Osteocyte (in vitro differentiated cells): ENCODE measurements at places on chromosomes 5 and 9.

DNA sequence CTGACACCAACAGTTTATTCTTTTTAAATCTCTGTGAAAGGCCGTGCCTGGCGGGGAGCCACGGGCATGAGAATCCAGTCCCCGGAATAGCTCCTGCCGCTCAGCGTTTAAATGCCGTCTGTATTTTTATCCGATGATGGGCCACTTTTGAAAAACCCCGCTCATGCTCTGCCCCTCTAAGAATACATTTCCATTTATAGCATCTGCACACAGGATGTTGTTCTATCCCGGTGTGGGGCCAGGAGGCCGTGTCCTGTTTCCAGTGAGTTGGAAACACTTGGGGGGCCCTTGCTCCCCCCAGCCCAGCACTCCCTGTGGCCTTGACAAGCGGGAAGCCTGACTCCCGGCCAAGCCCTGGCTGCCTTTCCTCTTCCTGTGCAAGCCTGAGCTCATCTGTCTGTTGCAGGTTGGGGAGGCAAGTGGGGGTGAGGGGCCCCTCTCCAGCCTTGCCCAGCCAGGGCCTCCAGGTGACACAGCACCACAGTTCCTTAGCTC lies 39.0 kb downstream of the ERGIC1 start:
- peaks cover 28% of the 10 kb centered on the region for H3K4me1 ChIP-seq
- DNase-seq = no peak
- H3K27me3 ChIP-seq = no peaks in the 10 kb centered on the region
- no peaks in the 10 kb centered on the region for H3K36me3 ChIP-seq
- peak overlapping the region; percentile 16 for H3K4me3 ChIP-seq

- H3K4me1 ChIP-seq = no peaks in the 10 kb centered on the region
- no peaks in the 10 kb centered on the region for H3K36me3 ChIP-seq
- DNase-seq = no peak
- no peak overlapping the region for H3K4me3 ChIP-seq
Observed at GRCh38 chr9:79154806-79155205, 417.0 kb upstream of the TLE4 start.

DNA sequence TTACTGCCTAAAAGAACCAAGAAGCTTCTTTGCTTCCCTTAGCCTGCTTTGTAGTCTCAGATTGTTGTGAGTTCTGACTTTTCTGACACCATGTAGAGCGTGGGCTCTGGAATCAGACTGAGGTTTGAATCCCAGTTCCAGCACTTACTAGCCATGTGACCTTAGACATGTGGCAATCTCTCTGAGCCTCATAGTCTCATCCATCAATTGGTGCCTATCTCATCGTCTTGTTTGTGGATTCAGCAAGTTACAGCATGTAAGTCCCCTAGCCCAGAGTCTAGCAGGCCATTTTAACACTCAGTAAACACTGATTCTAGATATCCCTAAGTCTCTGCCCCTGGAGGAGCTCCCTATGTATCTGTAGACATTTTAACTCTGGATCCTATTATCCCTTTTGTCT lies 94.7 kb downstream of the ANGPTL2 start:
- H3K4me3 ChIP-seq = no peak overlapping the region
- no peaks in the 10 kb centered on the region for H3K27me3 ChIP-seq
- no peak overlapping the region for H3K27ac ChIP-seq
- no peaks in the 10 kb centered on the region for H3K36me3 ChIP-seq

GRCh38 chr5:76154009-76154690 lies 71.0 kb downstream of the SV2C start:
- H3K4me3 ChIP-seq = no peak overlapping the region
- peaks cover 11% of the 10 kb centered on the region for H3K27me3 ChIP-seq
- no peaks in the 10 kb centered on the region for H3K4me1 ChIP-seq
- no peak for DNase-seq
- no peak overlapping the region for H3K27ac ChIP-seq

DNA sequence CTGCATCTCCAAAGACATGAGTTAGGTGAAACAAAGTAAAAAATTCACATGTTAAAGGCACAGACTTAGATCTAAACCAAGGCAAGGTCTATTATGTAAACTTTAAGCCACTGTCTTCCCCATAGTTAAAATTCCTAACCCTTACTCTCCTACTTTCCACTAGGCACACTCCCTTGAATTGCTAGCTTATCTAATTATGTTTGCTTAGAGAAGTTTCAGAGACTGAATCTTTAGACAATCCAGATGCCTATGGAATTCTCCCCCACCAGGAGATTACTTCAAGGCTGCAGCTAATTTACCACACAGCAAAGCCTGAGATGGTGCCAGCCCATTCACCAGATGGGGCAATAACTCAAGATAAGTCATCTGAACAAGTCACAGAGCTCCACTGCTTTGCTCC lies 803.1 kb upstream of the COX7C start:
- no peak overlapping the region for H3K27ac ChIP-seq
- H3K4me3 ChIP-seq = no peak overlapping the region
- H3K27me3 ChIP-seq = no peaks in the 10 kb centered on the region
- no peak for DNase-seq

GRCh38 chr9:136438548-136439480 lies 831 bp downstream of the INPP5E start:
- H3K4me3 ChIP-seq = peak overlapping the region; percentile 84
- H3K27ac ChIP-seq = no peak overlapping the region
- peaks cover 26% of the 10 kb centered on the region for H3K4me1 ChIP-seq
- peaks cover 29% of the 10 kb centered on the region for H3K36me3 ChIP-seq
- no peak for DNase-seq

GRCh38 chr9:4280605-4281004 lies 19.3 kb downstream of the GLIS3 start:
- H3K27me3 ChIP-seq = no peaks in the 10 kb centered on the region
- peaks cover 19% of the 10 kb centered on the region for H3K4me1 ChIP-seq
- no peak for DNase-seq
- H3K4me3 ChIP-seq = no peak overlapping the region
- no peak overlapping the region for H3K27ac ChIP-seq

GRCh38 chr9:133677126-133678010 lies 41.2 kb downstream of the DBH start:
- no peak for DNase-seq
- H3K4me1 ChIP-seq = peaks cover 9% of the 10 kb centered on the region
- H3K27ac ChIP-seq = no peak overlapping the region
- peaks cover 32% of the 10 kb centered on the region for H3K27me3 ChIP-seq
- no peaks in the 10 kb centered on the region for H3K36me3 ChIP-seq
- no peak overlapping the region for H3K4me3 ChIP-seq

DNA sequence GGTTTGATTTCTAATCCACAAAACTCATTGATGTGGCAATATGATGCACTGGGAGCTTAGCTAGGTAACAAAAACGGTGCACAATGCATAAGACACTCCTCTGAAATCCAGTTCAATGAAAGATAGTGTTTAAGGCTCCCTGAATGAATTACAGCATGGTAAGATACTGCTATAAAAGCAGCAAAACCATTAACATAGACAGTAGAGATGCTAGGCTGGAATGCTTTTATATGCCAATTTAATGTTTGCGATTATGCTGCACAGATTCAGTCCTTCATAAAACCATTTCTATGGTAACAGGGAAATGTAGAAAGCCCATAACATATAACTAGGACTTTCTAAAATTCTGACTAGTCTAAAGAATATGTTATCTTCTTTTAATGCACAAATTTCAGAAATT lies 180.8 kb upstream of the NUDT12 start:
- H3K27me3 ChIP-seq = peaks cover 3% of the 10 kb centered on the region
- no peak overlapping the region for H3K4me3 ChIP-seq
- H3K27ac ChIP-seq = no peak overlapping the region
- H3K4me1 ChIP-seq = no peaks in the 10 kb centered on the region
- no peaks in the 10 kb centered on the region for H3K36me3 ChIP-seq
- no peak for DNase-seq

DNA sequence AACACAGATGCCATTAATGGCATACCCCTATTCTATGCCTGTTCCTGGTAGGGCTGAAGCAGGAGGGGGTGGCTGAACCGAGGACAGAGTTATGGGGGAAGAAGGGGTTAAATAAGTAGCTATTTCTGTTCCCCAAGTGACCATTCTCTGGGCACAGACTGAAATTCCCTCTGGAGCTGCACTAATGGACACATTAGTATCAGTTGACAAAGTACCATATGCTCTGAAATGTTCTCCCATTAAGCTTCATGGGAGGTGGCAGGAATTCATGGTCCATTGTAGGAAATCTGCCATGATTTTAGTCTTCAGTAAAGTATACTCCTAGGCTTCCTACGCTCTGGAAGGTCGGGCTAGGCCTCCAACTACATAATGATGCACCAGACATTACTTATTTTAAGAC lies 10.5 kb upstream of the FRMPD1 start:
- no peaks in the 10 kb centered on the region for H3K4me1 ChIP-seq
- H3K27ac ChIP-seq = no peak overlapping the region
- no peaks in the 10 kb centered on the region for H3K36me3 ChIP-seq
- DNase-seq = no peak

DNA sequence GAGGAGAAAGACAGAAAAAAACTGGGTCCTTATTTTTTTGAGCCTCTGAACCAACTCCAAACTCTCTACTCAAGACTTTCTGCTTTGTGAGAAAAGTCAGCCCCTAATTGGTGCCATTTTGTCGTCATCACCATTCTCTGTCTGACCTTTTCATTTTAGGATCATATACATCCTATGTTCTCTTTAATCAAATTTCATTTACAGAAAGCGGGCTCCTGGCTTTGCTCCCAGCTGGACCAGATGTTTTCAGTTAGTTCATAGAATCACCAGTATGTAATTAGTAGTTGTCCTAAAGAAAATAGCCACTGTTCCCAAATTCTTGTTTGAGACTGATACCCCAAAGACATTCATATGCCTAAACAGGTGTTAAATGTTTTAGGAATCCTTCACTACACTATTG lies 28.6 kb upstream of the SLCO4C1 start:
- no peak for DNase-seq
- no peak overlapping the region for H3K4me3 ChIP-seq
- no peaks in the 10 kb centered on the region for H3K4me1 ChIP-seq
- H3K27me3 ChIP-seq = peaks cover 6% of the 10 kb centered on the region
- H3K36me3 ChIP-seq = no peaks in the 10 kb centered on the region
